ENCODE measurements at places on chromosomes 4 and X.

GRCh38 chr4:123485601-123486000 is 89.0 kb downstream of the SPRY1 start:
- DNase-seq = no peak

GRCh38 chrX:40189637-40190036 is 91.9 kb upstream of the BCOR start:
- no peak for DNase-seq

DNA sequence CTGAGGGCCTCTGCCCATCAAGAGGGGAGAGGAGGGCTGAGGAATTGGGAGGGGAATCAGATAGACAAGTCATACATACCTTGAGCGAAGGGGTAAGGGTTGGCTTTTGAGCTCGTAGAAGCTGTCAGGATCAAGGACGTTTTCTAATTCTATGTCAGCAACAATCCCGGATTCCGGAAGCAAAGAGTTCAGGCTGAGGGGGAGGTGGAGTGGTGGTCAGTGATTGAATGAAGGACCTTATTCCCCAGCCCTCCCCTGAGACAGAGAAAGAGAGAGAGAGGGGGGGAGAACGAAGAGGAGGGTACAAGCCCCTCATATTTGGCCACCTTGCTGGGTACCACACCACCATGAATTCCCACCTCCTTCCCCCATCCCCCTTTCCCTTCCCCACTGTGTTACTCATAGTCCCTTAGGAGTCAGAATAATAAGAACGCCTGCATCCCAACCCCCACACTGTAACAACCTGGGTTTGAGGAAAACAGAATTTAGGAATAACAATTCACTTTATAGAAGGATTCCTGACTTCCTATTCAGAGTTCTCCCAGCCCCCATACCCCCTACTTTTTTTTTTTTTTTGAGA is 2.7 kb downstream of the TFE3 start:
- DNase-seq = no peak

DNA sequence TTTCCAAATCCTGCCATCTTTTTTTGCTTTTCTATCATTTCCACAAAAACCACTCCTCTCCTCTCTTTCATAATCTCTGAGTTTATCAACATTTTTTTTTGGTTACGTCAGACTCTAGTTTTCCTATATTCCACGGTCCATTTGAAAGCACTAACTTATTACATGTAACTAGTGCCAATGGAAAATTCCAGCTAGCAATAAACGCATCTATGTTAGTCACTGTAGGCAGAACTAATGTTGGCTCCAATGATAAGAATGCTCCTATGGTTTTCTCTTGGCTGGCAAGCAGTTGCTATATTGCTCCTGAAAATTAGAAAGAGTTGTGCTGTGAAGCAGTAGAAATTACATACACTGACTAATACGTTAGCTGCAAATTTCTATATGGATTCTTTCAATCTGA is 634.6 kb upstream of the FTHL17 start:
- no peak for DNase-seq

DNA sequence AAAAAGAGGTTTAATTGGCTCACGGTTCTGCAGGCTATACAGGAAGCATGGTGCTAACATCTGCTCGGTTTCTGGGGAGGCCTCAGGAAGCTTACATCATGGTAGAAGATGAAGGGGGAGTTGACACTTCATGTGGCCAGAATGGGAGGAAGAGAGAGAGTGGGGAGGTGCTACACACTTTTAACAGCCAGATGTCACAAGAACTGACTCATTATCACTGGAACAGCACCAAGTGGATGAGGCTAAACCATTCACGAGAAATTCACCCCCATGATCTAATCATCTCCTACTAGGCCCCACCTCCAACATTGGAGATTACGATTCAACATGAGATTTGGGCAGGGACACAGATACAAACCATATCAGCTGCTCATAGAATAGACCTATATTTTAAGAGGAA is 255.8 kb downstream of the OPHN1 start:
- no peak for DNase-seq

DNA sequence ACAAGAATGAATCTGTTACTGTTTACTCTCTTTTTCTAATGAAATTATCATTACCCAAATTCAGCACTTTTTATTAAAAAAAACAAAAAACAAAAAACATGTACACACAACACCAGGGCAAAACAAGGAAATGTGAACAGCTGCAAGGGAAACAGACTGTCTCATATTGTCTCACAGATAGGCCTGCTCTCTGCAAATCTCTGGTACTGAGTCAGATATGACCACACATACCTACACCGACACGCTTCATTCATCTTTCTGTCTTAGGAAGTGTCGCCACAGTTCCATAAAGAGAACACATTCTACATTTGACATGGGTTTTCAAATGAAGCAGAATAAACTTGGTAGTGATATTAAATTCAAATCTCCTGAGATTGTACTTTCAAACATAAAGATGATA is 92.2 kb upstream of the GPR34 start:
- DNase-seq = no peak

- no peak for DNase-seq
Observed at GRCh38 chrX:135489542-135489941, 30.9 kb upstream of the INTS6L start.

GRCh38 chr4:174633399-174633798 is 111.1 kb upstream of the HPGD start:
- DNase-seq = no peak

GRCh38 chr4:32789026-32789608 is 2068.9 kb downstream of the PCDH7 start:
- no peak for DNase-seq

DNA sequence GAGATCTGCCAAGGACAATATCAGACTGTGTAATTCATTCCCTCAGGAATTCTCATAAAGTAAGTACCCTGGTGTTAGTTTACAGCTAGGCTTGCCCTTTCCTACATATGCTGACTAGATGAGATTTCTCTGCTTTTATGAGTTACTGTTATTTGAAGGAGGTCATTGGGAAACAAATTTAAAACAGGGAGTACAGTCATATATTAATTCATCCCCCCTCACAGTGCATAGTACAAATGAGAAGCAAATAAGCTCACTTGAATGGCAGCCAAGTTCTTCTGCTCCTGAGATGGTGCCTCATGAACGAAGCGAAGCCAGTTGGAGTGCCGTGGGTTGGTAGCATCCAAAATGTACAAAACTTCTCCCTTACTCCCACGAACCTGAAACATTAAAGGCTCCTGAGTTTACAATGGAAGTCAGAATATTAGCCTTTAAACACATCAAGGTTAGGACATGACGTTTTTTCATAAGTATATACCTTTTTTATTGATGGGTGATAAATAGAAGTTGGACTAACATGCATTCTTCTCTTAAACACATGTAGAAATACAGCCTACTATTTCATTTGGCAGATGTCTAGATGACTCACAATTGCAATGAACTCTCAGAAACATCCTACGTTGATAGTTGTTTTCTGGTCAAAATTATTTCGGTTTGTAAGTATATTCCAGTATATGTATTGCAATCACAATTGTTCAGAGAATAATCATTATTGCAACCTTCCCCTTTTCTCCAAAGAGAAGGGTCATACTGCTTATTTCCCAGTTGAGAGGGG is 69.2 kb downstream of the PRDM5 start:
- no peak for DNase-seq

DNA sequence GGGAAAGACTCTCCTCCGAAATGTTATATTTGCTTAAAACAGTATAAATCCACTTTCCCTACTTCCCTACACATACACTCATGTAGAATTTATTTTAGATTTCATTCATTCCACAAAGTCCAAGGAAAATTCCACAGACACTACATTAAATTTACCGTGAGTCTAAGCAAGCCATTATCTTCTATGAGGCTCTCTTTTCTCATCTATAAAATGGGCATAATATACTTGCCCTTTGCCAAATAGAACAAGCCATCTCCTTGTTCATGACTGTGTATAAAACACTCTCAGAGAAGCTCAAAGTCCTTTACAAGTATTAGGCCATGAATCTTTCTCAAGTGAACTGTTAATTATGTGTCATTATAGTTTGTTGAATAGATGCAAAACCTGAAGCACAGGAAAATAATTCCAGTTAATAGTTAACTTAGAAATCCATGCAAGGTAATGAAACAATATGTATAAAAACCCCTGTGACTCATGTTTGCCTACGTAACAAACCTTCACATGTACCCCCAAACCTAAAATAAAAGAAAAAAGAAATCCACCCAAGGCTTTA is 10.7 kb downstream of the TEC start:
- DNase-seq = no peak

DNA sequence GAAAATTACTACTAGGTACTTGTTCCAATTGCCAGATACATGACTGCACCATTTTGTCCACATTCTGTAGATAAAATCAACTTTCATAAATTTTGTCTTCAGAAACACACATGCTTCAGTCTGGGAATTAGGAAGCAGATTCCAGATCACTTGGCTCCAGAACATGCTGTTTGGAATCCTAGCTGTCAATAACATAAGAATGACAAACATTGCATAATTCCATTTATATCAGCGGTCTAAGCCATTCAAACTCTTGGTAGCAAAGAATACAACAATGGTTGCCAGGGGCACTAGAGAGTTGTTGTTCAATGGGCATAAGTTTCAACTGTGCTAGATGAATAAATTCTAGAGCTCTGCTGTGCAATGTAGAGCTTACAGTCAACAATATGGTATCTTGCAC is 1112.1 kb upstream of the AGA start:
- no peak for DNase-seq

DNA sequence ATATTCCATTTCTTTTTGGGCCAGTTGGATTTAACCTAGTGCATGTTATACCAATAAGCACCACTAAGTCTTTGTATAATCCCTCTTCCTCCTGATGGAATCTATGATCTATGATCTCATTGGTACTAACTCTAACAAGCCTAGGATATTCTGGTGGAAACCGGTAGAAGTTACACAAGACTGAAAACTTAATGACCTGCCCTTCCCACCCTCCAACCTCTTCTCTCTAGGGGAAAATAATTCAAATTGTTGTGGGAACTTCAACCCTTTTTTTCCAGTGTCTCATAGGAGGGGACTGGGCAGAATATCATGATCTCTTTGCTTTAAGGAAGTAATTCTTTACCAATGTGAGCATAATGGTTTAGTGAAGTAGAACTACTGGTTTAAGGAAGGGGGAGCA is 289.5 kb upstream of the BOD1L1 start:
- no peak for DNase-seq

DNA sequence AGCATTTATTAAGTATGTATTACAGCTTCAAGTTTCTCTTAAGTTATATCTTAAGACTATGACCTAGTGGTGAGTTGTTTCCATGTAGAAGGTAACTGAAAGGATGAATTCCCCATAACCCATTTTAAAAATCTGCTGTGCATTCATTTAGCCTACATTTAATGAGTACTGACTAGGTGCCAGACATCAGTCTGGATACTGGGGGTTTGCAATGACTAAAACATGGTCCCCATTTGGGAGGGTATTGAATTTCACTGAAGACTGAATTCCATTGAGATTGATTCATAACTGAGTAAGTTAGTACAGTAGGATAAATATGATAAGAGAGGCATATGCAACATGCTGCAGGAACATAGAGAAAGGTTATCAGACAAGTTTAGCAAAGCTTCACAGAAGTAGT is 241.5 kb downstream of the FRAS1 start:
- DNase-seq = no peak

DNA sequence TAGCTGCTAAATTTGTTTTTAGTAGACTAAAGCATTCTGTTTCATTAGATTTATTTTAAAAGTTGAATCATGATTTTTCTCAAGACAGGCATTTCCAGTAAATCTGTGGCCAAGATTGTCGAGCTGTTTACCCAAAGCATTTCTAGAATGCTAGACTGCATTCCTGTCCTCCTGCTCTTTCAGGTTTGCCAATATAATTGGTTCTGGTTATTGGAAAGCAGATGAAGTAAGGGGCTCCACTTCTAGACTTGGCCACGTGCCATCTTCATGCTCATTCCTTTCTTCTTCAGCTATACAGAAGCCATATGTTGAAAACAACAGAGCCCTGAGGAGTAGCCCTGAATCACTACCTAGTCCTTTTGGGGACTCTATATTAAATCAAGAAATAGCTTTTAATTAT is 62.5 kb downstream of the PGRMC2 start:
- DNase-seq = no peak

DNA sequence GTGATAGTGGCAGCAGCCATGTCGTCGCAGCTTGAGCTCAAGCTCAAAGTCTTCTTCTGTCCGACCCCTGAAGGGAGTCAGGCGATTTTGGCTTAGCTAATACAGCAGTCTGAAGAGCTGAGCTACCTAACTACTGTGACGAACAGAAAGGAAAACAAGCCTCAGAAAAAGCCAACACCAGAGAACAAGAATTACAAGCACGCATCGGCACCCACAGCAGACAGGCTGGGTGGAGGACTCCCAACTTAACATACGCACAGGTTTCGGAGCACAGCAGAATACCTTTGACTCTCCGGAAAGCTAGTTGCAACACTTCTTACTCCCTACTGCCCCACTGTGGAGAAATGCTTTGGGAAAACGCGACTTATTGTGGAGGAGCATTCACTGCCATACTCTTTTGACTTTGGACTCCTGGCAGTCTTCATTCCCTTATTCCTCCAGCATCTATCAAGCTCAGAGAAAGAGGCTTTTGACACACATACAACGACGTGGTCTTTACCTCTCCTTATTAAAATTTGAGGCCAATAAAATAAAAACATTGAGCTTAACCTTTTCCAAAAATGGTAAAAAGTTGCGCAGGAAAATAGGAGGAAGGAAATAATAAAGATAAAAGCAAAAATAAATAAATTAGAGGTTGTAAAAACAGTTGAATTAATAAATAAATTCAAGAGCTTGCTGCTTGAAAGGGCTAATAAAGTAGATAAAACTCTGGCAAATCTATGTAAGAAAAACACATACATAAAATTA is 41.3 kb upstream of the GPC3 start:
- DNase-seq = peak; percentile 80

GRCh38 chr4:38514465-38515146 is 149.4 kb upstream of the KLF3 start:
- DNase-seq = no peak

- DNase-seq = no peak
Observed at GRCh38 chr4:7350396-7350795, 84.3 kb downstream of the PSAPL1 start.

GRCh38 chr4:158870626-158871334 is 102.0 kb downstream of the FNIP2 start:
- no peak for DNase-seq

DNA sequence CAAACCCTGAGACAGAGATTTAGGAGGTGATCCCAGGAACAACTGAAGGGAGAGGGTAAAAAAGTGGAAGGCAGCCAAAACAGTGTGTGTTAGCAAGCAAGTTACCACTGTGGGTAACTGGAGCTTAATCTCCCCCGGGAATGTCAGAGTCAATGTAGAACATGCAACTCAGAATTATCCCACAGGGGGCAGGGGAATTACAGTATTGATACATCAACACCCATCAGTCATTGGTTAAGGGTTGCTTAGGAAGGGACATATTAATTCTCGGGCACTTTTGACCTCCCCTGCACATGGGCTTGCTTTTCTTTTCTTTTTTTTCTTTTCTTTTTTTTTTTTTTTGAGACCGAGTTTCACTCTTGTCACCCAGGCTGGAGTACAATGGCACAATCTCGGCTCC is 29.3 kb downstream of the CXorf58 start:
- DNase-seq = no peak
